Activated CD4-positive, alpha-beta T cell treated with anti-CD3 and anti-CD28 coated beads, Interleukin-2, amount 50 U/mL, for 1 hour (primary cell): ENCODE measurements at places on chromosomes 13 and 19.
A peak's percentile ranks its signal among the peaks of the same experiment; 100 is the strongest.

DNA sequence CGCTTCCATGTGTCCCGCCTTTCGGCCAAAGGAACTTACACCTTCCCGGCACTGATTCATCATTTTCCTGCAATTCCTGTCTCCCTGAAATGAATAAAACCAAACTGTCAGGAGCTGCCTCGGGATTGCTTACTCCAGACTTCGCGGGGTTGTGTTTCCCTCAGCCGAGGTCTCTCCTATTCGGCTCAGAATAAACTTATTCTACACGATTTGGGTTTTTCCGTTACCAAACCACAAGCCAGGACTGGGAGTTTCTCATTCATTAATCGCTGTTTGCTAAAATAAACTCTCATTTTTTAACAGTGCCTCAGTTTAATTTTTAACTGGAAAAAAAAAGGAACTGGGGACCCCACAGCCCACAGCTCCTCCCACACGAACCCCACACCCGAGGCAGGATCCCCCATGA is 667 bp downstream of the ZNF878 start:
- DNase-seq, result no peak

DNA sequence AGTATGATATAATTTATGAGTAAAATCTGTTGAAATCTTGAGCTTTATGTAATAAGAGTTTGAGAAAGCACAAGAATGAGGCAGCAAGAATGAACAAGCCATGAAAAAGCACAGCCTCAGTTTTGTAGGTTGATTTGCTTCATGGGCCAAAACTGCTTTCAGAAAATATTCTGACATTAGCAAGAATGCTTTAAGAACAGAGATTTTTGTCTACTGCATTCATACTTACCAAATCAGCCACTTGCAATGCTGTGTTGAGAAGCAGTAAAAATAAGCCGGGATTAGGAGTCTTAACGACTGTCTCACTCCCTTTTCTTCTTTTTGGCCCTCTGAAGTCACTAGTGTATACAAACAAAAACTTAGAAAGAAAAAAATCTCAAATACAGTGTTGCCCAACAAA is 114.5 kb downstream of the POSTN start:
- no peak for DNase-seq

GRCh38 chr19:12676384-12676792 is 5.3 kb downstream of the DHPS start:
- peak; percentile 86 for DNase-seq

DNA sequence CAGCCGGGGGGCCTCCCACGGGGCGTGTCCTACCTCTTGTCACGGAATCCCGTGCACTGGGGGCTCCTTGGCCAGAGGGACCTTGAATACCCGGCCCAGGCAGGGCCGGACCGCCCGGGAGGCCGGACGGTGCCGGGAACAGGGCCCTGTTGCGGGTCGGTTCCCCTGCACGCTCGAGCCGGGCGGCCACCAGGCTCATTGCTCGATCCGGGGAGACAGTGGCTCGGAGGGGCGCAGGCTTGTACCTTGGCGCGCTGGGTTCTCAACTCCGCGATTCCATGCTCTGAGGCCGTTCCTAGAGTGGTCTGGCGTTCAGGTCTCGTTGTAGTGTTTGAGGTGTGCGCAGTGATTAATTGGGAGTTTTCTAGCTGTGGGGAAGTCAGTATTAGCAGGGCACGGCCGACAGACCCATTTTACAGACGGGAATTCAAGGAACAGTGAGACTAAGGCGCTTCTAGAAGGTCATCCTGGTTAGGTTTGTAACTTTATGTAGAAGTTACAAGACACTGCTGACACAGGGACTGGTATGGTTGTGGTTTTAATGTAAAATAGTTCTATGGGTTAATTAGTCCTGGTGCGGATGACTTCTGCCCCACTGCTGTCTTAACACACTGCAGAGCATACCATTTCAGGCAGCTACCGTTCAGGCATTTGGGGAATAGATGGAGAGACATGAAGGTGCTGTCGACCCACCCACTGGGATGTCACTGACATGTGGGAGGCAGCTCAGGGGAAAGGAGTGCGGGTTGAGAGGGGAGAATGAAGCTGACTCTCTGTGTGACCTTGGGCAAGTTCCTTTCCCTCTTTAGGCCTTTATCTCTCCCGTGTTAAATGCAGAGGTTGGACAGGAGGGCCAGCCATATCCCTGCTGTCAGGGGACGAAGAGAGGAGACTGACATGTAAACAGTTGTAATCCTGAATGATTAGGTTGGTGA is 592 bp downstream of the CLPTM1 start:
- no peak for DNase-seq

DNA sequence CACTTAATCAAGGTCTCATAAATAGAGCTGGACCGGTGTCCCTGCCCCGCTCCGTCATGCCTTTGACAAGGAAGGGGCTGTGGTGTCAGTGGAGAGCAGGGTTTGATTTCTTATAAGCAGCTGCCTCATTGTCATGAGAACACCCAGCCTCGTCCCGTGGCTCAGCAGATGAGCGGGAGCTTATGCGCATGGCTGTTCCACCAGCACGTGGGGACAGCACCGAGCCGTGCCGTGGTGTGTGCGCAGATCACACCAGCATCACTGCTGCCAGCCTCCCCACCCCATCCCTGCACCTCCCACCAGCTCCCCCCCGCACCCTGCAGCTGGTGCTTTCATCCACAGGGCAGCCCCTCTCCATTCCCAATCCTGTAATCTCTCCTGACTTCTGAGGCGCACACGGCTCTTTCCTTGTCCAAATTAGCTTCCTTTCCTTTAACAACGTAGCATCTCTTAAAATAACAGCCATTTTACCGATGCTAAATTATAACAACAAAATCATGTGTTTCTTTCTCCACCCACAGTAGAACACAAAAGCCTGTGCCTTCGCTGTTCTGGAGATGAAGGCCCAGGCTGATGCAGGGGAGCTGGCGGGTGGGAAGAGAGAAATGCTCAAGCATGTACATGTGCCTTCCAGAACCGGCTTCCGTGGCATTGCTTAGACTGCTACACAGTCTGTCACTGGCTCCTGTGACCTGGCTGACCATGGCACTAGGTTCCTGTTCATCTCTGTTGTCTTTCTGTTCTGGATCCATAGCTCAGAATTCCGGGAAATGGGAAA is 96.8 kb downstream of the RAB20 start:
- DNase-seq, result no peak

DNA sequence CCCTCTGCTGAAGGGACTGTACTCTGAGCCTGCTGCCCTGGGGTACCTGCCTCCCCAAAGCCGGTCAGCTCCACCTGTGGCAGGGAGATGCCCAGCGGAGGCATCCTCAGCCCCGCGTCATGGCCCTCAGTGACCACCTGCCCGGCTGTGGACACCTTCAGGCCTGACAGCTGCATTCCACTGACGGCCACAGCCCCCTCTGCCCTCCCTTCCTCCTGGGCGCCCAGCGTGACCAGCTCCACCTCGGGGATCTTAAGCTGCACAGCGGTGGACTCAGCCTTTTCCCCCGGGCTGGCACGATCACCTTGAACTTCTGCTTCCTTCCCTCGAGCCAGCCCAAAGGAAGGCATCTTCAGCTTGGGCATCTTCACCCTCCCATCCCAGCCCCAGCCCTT is 4.8 kb upstream of the HIPK4 start:
- no peak for DNase-seq

DNA sequence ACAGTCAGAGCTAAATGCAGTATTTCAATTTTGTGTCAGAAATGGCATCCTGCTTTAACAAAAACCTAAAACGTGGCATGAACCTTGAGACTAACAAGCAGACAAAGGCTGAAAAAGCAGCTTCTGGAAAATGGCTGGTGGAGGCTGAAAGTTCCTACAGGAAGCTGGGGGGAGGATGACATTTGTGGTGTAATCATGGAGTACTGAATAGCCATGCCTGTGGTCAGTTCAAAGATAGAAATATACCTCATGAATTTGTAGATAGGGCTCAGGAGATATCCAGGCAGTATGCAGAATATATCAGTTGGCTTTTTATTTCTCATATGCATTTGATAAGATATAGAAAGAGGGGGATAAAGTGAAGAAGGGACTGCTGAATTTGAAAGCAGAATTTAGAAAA is 181.7 kb downstream of the UQCRFS1 start:
- DNase-seq, result no peak

DNA sequence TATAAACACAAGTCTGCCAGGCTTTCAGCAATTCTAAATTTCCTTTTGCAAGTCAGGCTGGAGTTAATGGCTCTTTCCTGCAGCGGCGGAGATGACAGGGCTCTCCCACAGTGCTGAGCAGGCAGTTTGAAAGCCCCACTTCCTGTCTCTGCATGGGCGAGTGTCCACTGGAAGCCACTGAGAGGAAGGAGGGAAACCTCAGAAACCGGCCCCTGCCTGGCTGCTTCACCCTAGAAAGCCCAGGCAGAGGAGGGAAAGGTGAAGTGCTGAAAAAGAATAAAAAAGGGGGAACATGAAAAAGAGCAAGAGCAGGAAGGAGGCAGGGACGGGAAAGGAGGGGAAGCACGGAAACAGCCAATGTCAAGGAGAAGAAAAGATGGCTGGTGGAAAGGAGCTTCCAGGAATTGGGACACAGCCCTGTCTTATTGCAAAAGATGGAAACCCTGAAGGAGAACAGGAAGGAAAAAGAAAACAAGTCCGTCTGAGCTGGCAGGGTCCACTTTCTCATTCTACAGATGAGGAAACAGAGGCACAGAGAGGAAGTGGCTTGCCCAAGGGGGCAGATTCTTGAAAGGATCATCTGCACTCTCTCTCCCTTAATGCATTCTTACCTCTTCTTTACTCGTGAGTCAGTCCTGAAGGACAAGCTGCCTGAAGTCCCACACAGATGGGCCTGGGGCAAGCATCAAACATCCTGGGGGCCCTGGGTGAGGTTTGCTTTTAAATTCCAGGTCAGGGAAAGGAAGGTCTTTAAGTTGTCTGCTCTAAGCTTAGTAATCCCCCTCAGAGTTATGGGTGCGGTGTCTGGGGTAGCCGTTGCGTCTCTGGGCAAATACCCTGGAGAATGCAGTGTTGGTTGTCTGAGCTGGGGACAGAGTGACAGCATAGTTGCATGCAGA is 38.8 kb upstream of the ALOX5AP start:
- no peak for DNase-seq

DNA sequence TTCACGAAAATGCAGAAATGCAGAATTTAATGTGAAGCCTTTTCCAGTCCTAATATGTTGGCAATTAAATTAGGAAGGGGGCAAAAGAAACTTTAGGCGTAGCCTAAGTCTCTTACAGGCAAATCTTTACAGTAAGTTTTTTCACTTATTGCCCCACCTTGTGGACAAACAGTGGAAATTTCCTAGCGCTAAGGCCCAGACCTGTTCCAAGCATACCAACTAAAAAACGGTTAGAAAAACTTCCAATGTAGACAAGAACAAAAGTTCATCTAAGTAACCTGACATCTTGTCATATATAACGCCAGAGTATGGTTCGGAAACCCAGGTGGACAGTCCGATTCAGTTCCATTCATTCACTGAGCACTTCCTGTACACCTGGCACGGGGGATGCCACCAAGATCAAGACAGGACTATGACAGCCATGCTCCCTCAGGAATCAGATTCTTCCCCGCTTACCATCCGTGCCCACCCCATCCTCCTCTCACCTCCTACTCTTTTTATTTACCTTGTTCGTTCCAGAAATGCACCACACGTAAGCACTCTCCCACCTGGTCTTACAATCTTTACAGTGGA is 4.9 kb downstream of the ZAR1L start:
- no peak for DNase-seq

GRCh38 chr19:3482507-3483225 is 575 bp downstream of the SMIM44 start:
- no peak for DNase-seq

DNA sequence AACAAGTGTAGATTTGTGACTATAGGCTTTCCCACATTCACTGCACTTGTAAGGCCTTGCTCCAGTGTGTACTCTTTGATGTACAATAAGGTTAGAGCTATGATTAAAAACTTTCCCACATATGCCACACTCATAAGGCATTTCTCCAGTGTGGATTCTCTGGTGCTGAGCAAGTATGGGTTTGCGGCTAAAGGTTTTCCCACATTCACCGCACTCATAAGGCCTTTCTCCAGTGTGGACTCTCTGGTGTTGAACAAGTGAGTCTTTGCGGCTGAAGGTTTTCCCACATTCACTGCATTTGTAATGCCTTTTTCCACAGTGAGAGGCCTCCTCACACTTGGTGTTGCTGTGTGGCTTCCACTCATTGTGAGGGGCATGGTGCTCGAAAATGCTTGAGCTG is 3.7 kb downstream of the ZNF772 start:
- no peak for DNase-seq

GRCh38 chr19:46428239-46429135 is at the start of gene PNMA8C:
Gene PNMA8C, minus strand, starts transcription at chr19:46428936. Its CDS starts 577 bp downstream, at chr19:46428359.
- DNase-seq, result peak; percentile 35

GRCh38 chr19:40421993-40422747 is 3.6 kb downstream of the SERTAD1 start:
- no peak for DNase-seq

GRCh38 chr13:20192158-20192835 is 441 bp downstream of the GJB2 start:
- no peak for DNase-seq

DNA sequence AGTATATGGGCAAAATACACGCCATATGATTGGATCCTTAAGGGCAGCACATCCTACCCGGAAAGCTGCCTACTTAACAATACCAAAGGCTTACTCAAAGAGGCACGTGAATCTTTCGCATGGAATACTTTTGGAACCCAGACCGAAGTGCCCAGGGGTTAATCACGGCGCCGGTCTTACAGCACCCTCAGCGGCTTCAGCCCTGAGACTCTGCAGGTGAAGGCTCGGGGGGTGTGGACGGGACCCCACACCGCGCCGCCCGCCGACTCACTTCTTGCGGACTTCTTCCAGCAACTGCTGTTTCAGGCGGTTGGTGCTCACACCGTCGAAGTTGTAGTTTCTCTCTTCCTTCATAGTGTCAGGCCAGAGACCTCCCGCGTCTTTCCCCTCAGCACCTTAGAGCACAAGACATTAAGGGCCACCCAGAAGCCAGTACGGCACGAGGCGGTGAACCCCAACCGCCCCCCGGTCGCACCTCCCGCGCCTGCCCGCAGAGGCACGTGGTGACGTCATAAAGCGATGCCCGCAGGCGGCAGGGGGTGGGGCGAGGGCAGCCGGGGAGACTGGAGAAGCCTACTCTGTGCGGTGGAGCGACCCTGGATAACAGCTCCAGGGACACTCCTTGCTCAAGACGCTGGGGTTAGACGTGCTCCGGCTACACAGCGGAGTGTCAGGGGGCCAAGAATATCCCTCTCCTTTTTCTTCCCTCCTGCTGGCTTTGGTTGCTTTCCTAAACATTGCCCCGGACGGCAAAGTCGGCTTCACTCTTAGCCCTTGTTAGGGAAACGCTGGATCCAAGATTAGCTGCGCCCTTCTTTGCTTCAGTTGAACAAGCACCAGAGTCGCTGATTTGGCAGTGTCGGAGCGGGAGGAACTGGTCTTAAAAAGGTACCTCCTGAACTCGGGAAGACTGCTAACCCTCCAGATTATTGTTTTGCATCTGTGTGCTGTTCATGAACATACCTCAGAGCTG is at the start of gene CCDC169:
CCDC169 (minus strand) TSS at position 449 of the 973 bp plus-strand sequence; CDS start at position 354, 95 bp downstream.
- peak; percentile 50 for DNase-seq
